ENCODE measurements at places on chromosomes 3 and 15.

DNA sequence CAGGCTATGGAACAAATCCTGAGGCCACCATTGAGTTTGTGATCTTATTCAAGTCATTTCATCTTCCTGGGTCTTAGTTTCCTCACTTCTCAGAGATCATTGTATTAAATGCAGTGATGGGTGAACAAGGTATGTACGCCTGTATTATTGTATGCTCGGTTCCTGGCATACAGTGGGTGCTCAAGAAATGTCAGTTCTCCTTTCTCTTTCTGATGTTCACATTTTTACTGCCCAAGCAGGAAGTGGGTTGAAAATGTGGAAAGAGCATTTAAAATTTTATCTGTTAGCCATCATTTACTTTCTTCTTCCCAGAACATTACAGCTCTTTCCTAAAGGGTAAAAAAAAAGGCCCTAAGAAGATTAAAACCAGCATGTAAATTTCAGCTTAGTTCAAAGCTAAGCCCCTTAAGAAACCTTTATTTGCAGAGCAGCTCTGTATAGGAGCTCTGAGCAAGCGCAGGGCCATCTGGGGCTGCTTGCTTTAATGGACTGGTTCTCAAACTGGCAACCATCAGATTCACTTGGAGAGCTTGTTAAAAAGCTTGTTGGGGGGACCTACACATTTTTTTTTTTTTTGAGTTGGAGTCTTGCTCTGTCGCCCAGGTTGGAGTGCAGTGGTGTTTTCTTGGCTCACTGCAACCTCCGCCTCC, 179.4 kb downstream of the CHST2 start:
- no peak for DNase-seq

GRCh38 chr3:24396338-24396737, 98.3 kb downstream of the THRB start:
- no peak for DNase-seq

- DNase-seq, result no peak
Observed at GRCh38 chr3:167095976-167096375, 284.1 kb downstream of the ZBBX start.

DNA sequence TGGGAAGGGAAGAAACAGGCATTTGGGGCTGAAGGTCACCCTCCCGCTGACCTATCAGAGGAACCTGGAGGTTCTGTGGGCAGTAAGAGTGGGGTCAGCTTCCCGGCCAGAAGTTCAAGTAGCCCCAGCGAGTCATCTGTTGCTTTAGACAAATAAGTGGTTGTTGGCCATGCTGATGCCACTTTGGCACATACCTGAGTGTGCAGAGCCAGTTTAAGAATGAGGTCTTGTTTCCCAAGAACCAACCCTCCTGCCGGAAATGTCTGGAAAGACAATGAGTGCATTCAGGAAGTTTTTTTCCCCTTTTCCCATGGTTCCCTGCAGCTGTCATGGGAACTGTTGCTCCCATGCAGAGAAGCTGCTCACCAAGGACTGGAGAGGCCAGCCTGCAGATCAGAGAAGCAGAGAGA, 166.7 kb downstream of the ZNF621 start:
- DNase-seq, result no peak

DNA sequence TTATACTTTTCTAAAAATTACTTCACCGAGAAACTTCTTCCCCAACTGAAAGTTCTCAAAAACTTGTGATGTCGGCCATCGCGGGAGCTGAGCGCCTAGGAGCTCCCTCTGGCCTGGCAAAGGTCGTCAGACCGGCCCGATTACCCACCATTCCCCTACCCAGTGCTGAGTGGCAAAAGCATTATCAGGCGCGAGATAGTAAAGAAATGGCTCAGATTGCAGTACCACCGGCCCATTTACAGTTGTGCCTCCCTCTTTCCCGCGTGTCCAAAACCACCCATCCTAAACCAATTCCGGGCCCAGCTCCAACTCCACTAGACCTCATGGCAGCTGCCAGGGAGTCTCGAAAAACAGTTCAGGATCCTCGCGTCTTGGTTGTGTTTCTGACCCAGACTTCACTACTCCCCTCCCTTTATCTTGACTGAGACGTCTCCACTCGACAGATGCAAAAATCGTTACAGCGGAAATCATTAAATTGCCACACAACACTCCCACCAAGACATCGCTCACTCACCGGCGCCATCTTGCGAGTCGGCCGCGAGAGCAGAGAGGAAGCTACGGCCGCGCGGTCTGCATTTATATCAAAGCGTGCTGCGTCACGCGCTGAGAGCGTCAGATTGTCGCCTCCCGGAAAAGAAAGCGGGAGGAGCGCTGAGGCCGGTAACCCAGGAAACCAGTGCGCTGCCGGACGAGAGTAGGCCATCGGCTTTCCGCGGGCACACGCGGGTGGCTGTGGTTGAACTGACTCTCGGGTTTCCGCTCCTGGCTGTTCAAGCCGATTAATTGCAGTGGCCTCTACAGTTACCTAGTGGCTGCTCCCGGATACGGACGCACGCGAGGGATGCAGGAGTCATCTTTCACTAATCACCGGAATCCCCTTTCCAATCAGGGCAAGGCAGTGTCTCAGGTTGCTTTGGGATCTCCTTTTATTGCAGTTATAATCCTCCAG, at the start of gene RPL22L1:
Gene RPL22L1, minus strand, starts transcription at position 551 of the 949 bp plus-strand sequence. Its CDS starts 28 bp downstream, at position 523.
- peak; percentile 88 for DNase-seq

GRCh38 chr15:27278761-27279160, 307.8 kb downstream of the GABRG3 start:
- no peak for DNase-seq

- DNase-seq, result no peak
Observed at GRCh38 chr3:116302087-116302747, 143.1 kb downstream of the LSAMP start.

GRCh38 chr3:54067055-54067698, 55.2 kb upstream of the CACNA2D3 start:
- DNase-seq, result no peak

- DNase-seq, result no peak
Observed at GRCh38 chr3:110773413-110773954, 298.1 kb upstream of the NECTIN3 start.

DNA sequence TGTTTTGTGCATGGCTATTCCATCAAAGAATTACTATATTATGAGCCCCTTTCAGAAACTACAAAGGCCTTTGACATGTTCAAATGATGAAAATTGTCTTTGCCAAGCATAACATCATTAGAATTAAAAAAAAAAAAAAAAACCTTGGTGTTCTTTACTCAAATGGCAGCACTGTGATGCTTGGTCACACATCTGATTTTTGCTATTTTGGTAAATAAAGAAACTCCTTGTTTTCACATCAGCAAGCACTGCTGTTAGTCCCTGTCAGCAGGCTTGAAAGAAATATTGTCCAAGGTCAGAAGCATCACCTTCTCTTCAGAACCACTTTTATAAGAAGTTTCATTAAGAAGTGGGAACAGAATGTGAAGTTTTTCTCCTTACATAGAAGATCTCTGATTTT, 537.3 kb downstream of the MFSD1 start:
- no peak for DNase-seq

Data from nephron progenitor cell (in vitro differentiated cells).